ENCODE measurements at places on chromosomes 6 and 20. TPM values are rescaled to one million over a fixed set of nuclear protein-coding genes. Genes with fewer than 3 reads are reported as not detected.

DNA sequence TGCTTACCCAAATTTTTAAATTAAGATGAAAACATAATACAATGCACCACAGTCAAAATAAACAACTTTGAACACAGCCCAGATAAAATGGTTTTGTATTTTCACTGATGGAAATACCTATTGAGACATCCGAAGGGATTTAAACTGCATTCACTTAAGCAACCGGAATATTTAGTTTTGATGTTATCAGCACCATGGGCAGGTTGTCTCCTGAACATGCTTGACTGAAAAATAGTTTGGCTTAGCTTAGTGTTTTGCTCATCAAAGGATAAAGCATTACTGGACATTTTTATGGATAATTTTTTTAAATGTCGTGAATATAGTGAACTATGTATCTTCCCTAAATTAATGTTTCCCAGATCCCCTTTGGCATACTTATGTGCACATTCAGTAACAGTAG lies 177.5 kb downstream of the GJA1 start:
- DNase-seq, result no peak

- no peak for DNase-seq
Observed at GRCh38 chr6:1004885-1005630, 306.8 kb upstream of the FOXQ1 start.

DNA sequence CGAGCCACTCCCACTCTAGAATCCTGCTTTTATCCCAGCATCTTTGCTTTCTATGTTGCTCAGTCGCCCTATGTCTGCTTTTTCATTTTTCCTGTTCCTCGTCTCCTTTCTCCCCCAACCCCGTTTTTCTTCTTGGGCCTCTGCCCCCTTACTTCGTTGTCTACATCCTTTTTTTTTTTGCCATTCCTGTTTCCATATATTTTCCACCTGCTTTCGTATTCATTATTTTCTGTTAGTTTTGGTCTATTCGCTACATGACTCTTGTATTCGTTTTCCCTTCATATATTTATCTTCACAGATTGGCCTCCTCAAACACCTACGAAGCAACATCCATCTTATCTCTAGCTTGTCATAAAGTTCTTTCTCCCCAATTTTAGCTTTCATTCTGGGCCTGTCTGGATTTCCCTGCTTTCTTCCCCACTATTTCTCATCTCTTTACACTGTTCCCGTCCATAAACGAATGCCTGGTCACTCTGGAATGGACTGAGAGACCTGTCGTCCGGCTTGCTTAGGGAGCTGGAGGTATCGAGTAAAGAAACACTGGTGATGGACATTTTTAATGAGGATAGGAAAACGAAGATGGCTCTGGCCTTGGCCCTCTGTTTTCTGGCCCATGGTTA lies 915 bp downstream of the PRRC2A start:
- DNase-seq, result no peak

DNA sequence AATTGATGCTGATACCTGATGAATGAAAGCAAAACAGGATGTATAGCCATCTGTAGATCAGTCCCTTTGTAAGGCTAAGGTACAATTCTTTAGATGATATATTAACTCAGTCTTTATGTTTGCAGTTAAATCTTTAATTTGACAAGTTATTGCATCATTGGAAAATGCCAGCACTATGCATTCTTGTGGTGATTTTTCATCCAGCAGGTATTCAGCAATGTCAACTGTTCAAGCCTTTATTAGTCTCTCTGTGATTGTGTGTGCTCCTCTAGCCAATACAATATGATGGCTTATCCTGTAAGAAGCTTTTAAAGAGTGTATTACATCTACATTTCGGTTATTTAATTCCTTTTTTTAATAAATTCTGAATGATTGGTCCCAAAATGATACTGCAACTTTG lies 34.3 kb downstream of the HLA-DMB start:
- no peak for DNase-seq

- DNase-seq, result no peak
Observed at GRCh38 chr20:34632870-34633452, 43.9 kb downstream of the PIGU start.

DNA sequence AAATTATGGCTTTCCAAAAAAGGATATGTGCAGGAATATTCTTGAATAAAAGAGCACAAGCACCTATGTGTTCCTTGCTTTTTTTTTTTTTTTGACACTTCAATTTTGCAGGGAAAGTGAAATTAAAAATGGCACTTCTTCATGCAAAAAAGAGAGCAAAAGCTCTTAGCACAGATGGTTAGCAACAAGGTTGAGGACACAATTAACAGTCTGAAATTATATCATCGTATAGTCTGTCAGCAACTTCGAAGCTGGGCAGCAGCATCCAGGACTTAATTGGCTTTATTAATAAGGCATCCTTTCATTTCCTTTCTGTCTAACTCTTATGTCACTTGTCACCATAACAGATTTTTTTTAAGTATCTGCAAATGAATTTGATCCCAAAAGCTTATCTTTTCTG lies 122.6 kb downstream of the FUT9 start:
- DNase-seq, result no peak

GRCh38 chr6:170165471-170166117 lies 125.3 kb downstream of the DLL1 start:
- no peak for DNase-seq

GRCh38 chr6:13527671-13528056 lies 40.3 kb upstream of the GFOD1 start:
- no peak for DNase-seq

The FERMT1 gene
- total RNA-seq, result 24.7 TPM

- DNase-seq, result no peak
Observed at GRCh38 chr6:63716169-63716568, 80.6 kb downstream of the PHF3 start.

DNA sequence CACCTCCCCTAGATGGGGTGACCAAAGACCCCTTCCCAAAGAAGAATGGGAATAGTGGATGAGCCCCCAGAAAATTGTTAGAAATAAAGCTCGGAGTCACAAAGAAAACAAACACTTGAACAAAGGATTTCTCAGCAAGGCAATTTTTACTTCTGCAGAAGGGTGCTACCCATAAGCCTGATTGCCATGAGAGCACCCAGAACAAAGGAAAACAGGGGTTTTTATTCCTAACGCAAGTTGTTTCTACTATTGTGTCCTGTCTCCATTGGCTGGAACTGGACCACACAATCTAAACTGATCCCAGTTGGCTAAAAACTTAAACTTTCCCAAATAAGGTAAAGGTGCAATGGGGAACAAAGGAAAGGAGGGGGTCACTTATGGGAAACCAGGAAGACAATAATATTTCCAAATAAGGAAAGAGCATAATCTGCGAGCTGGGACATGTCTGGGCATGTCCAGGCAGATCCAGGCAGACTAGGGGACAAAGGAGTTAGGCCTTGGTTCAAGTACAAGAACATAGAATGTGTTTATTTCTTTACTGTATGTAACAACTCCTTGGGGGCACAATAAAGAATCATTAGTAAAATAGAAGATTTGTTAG lies 20.0 kb downstream of the HLA-B start:
- no peak for DNase-seq

DNA sequence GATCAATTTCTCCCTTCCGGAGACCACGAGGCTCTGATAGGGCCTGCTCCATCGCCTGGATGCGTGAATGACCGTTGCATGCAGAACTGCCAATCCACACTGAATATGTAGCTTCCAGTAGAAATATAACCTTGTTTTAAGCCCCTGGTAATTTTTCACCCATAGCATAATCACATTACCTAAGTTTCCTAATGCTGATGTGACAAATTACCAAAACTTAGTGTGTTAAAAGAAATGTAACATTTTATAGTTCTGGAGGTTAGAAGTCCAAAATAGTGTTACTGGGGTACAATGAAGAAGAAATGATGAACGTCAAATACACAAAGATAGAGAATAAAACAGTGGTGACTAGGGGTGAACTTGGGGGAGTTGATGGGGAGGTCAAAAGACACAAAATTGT lies 22.0 kb upstream of the SIRPD start:
- DNase-seq, result no peak

The PREP gene
- 47.8 TPM for total RNA-seq

DNA sequence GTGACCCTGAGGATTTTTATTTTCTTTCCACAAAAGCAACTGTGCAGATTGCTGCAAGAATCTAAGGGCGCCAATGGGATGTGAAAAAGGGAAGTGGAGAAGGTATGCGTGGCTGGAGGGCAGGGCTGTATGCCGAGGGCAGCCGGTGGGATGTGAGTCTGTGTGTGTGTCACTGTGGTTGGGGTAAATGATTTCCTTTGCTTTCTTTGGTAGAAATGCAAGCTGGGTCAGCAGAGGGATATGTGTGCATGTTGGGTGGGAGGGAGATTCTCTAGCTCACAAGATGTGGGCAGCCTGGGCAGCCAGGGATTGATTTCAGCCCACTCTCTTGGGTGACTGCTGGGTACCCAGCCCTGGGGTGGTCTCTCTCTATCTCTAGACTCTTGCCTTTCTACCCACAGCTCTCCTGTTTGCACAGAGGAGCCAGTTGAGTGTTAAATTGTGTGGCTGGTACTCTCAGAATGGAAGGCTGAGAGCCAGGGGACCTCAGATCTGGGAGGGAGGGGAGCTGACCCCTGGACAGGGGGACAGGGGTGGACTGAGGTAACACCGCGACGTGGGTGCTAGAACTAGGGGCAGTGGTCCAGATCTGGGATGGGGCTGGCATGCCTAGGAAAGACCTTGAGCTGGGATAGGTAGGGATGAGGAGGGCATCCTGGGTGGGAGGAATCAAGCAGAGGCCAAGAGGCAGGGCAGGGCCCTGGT lies 136.8 kb upstream of the RNF24 start:
- no peak for DNase-seq

The SLC13A3 gene
- total RNA-seq, result 19.7 TPM

GRCh38 chr6:19812512-19813119 lies 24.6 kb upstream of the ID4 start:
- no peak for DNase-seq

- no peak for DNase-seq
Observed at GRCh38 chr6:158043586-158044524, 62.2 kb downstream of the SYNJ2 start.

DNA sequence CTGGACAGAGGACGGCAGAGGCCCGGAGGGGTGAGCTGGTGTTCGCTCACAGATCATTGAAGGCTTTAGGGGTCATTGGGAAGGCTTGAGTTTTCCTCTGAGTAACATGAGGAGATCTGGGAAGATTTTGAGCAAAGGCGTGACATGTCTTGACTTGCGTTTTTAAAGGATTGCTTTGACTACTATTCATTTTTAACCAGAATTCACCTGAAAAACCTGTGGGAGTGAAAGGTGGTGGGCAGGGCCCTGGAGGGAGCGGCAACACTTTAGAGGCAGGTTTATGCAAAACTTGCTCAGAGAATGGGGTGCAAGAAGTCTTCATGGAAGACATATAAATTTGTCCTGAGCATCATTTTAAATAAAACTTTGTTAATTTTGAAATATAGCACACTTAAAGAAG lies 72.2 kb upstream of the EEF1E1 start:
- no peak for DNase-seq

GRCh38 chr20:37927410-37928095 lies 24.6 kb downstream of the VSTM2L start:
- no peak for DNase-seq

The LINC00237 gene
- not detected for total RNA-seq

- DNase-seq, result no peak
Observed at GRCh38 chr6:96197241-96197640, 181.5 kb downstream of the FUT9 start.

The WFDC5 gene
- not detected for total RNA-seq

The HLA-DPB1 gene
- total RNA-seq, result 12.7 TPM

GRCh38 chr20:17889226-17889625 lies 79.4 kb downstream of the SNX5 start:
- no peak for DNase-seq

GRCh38 chr6:161169696-161170095 lies 104.2 kb downstream of the AGPAT4 start:
- peak; percentile 49 for DNase-seq

DNA sequence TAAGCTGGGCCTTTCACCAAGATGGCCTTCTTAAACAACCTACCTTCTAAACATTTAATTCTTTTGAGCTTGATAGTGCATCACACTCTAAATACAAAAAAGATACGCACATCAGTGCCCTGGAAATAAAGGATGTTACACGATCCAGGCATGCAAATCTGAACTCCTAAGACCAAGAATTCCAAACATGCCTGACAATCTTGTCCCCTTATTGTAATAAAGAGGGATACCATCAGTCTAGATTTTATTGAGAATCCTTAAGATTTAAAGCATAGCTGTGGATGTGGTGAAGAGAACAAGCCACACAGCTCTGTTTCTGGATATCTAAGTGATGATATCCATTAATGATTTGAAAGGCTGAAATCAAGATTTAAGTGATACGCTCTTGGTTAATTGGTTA lies 13.0 kb downstream of the ZNF451 start:
- DNase-seq, result no peak

- DNase-seq, result no peak
Observed at GRCh38 chr6:108157234-108157980, 8.4 kb upstream of the NR2E1 start.

- no peak for DNase-seq
Observed at GRCh38 chr6:15089569-15090144, 156.2 kb upstream of the JARID2 start.

GRCh38 chr6:117542493-117542892 lies 59.8 kb downstream of the GOPC start:
- no peak for DNase-seq

DNA sequence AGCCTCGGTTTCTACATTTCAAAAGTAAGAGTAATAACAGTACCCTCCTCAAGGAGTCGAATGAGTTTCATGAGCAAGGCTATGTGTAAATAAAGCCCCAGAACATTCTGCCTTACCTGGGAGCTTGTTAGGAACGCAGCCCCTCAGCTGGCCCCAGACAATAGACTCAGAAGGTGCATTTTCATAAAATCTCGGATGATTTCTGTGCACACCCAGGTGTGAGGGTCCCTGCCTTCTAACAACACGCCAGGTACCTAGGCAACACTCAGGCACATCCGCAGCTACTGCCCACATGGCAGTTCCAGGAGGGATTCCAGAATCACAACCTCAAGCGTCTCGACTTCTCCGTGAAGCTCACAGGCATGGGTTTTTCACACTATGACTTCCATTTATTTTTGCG lies 226.5 kb upstream of the CDH4 start:
- no peak for DNase-seq

DNA sequence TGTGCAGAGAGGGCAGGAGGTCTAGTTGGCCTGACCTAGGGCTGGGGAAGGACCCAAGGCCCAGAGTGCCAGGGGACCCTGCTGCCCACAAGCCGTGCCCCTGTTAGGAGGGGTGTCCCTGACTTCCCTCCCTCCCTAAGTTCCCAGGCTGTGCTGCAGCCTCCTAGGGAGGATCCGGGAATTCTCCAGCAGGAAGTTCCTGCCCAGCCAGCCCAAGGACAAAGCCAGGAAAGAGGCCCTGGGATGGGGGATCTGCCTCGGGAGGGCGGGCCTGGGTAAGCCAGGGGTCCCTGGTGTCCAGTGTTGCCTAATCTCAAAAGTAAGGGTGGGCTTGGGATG lies 9.3 kb upstream of the BAK1 start:
- DNase-seq, result no peak
